ENCODE measurements at places on chromosomes 13 and 19. TPM values are rescaled to one million over a fixed set of nuclear protein-coding genes. Genes with fewer than 3 reads are reported as not detected.

NPAS1 gene
- 5.6 TPM for total RNA-seq

CYP4F2 gene
- not detected for total RNA-seq

NCAN gene
- not detected for total RNA-seq

CD22 gene
- 1.7 TPM for total RNA-seq

ZNF665 gene
- total RNA-seq = 6.8 TPM

MRPL4 gene
- total RNA-seq = 36.0 TPM

URAD gene
- total RNA-seq = not detected

UQCR11 gene
- total RNA-seq = 76.7 TPM
